ENCODE measurements at places on chromosomes 7 and 10.

- DNase-seq, result peak; percentile 36
Observed at GRCh38 chr10:97534746-97535367, 36.1 kb downstream of the UBTD1 start.

DNA sequence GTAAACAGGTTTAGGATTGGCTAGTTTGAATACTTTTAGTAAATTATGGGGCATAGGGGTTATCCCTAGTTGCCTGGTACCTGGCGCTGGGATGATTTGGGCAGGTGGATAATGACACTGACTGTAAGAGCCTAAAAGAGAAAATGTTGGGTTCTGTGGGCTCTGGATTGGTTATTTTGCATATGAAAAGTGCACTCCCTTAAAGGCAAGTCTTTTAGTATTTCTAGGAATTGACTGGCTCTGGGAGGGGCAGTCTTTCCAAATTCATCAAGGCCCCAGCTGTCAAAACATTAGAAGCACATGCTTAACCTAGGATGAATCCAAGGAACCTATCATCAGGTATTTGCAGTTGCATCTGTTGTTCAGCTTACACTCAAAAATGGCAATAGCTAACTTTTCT lies 454.6 kb upstream of the SORCS1 start:
- DNase-seq, result no peak

GRCh38 chr10:70233939-70234300 lies 691 bp upstream of the PPA1 start:
- no peak for DNase-seq

- no peak for DNase-seq
Observed at GRCh38 chr10:117541909-117542705, 439 bp upstream of the EMX2 start.

Measured in activated naive CD4-positive, alpha-beta T cell treated with anti-CD3 and anti-CD28 coated beads, Interleukin-2, amount 50 U/mL, for 16 hours (primary cell).